Kasumi-1 (cell line): ENCODE measurements at places on chromosomes 5 and 9.

- peak; percentile 47 for DNase-seq
These were observed 202.7 kb upstream of the CDKN2B start for GRCh38 chr9:22211588-22212360.

DNA sequence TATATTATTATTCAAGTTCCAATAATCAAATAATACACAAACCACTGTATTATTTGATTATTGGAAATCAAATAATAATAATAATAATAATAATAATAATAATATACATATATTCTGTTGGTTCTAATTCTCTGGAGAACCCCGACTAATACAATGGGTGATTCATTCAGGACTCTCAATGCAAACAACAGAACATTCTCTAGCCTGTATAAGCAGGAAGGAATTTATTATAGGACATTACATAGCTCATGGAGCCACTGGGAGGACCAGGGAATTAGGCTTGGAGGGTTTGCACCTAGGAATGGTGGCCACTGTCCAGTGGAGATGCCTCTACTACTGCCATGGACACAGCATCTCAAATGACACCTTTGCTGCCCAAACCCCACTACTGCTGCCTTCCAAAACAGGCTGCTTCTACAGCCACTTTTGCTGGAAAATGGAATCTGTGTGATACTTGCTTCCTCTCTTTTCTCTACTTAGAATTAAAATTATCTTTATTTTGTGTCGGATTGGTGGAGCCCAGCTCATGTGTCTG lies 25.9 kb downstream of the PTGS1 start:
- no peak for DNase-seq

GRCh38 chr5:152514827-152515397 lies 109.8 kb upstream of the NMUR2 start:
- peak; percentile 44 for DNase-seq

GRCh38 chr9:69265891-69266290 lies 59.1 kb upstream of the ENTREP1 start:
- DNase-seq = no peak

GRCh38 chr5:44332285-44332971 lies 56.8 kb downstream of the FGF10 start:
- peak; percentile 66 for DNase-seq

DNA sequence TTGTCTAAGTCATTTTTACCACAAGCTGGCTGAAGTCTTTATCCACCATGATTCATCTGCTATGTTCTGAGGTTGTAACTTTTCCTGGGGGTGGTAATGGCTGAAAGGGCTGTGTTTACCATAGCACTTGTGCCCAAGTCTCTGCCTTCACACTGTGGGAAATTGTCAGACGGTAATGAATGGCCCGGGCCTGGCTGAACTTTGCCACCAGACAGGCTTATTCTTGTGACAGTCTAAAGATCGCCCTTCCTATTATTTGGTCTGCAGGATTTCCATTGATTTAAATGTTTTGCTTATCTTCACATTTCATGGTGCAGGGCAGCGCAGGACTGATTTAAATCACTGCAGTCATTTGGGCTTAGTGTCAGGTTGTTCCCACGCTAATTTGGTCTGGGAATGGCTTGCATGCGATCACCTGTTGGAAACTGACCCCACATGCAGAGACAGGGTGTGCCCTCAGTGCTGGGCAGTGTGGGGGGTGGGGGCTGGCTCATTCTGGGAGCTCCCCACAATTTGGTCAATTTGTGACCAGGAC lies 109.3 kb upstream of the ICE1 start:
- DNase-seq = no peak

DNA sequence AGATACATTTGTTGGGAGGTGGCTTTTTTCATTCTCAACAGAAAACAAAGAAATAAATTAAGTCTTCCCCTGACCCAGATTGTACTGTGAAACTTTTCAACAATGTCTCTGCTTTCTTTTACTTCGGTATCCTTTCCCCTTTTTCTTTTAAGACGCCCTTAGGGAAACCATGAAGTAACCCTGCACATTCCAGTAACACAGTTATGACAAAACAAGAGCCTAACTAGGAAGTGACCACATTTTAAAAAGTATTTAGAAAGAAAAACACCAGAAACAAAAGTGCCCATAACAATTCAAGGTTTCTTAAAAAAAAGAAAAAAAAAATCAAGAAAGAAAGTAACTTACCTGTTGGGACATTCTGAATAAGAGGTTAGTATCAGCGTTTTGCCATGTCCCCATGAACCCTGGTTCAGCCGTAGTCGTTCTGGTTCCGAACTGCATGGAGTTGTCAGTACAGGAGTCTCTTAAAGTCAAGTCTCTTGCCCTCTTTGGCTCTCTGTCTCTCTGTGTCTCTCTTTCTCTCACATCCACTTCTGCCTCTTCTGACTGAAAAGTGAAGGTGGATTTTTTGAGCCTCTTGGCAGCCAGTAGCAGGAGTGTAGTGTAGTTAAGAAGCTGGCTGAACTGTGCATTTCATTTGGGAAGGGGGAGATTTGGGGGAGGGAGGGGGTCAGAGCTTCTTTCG lies 142.9 kb downstream of the BNC2 start:
- no peak for DNase-seq

DNA sequence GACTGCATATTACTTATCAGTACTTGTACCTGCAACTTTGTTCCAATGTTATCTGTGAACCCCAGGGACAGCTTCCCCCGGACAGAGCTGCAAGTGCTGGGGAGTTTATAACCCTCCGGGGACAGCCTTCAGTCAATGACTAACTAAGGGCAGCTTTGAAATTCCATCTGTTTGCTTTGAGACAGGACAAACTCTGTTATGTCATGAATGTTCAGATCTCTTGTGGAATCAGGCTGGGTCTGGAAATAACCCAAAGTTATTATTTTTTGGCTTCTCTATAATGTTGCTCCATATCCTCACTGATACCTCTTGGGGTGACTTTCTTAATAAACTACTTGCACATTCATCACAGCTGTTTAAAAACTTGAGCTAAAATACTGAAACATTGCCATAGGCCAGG lies 617.5 kb upstream of the TLE4 start:
- DNase-seq = no peak

DNA sequence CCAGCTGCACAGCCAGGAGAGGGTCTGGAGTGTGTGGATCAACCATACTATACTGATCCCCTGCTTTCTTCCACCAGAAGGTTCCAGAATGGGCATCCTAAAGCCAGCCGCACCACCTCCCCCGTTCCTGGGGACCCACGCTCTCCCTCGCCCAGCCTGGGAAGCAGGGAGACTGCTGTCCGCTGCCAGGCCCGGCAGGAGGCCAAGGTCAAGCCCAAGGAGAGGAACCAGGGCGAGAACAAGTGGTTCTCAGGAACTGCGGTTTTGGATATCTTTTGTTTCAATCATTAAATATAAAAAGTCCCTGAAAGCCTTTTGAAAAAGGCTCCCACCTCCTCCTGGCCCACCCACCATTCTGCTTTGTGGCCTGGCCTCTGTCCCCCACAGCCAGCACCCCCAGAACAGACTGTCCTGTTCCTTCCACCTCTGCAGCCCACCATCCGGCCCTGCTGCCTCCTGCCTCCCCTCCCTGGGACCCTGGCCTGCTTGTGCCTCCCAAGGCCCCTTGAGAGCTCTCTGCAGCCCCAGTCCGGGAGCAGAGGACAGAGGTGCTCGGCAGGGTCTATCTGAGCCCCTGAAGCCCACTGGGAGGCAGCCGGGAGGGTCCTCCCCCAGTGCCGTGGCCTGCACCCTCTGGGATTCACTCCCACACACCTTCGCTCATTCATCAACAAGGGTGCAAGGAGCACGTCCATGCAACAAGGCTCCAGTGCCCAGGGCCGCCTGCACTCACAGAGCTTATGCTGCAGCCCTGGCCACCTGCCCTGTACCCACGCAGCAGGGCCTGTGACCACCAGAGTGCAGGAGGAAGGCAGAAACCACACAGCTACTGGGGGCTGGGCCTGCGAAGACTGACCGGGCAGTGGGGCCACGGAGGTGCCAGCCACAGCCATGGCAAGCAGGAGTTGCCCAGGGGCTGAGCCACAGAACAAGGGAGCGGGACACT lies 614 bp upstream of the LCN6 start:
- DNase-seq = no peak

DNA sequence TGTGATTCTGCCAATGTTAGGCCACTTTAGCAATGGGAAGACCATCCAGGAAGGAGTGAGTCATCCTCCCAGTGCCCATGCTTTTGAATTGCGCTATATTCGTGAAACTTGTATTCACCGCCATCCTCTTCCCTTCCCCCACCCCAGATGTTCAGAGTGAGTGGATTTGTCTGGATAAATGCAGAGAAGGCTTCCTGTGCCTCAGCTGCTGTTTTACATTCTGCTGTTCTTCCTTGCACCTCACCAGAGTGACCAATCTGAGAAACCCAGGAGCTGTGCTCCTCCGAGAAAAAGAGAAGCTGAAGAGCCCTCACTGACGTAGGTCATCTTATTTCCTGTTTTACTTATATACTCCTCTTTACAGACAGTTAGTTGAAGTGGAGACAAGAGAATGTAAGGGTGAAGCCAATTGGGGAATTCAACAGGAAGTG lies 24.6 kb upstream of the SVEP1 start:
- DNase-seq = peak; percentile 82

- DNase-seq = no peak
These were observed 100.2 kb downstream of the INSYN2B start for GRCh38 chr5:169880012-169880663.

DNA sequence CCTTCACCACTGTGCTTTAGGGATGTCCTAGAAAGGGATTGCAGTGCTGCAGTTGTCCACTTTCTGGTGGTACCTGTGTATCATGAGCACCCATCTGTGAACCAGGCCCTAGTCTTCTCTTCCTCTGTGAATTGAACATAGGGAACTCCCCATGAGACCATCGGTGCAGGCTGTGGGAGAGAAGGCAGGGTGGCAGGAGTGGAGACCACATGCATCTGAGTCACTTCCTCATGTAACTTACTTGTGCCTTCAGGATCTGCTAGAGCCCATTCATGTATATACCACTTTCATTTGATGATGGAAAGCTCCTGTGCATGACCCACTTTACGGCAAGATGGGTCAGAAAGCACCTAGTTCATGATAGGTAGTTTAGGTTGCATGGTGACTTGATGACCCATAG lies 478.1 kb upstream of the CDH9 start:
- DNase-seq = peak; percentile 47

DNA sequence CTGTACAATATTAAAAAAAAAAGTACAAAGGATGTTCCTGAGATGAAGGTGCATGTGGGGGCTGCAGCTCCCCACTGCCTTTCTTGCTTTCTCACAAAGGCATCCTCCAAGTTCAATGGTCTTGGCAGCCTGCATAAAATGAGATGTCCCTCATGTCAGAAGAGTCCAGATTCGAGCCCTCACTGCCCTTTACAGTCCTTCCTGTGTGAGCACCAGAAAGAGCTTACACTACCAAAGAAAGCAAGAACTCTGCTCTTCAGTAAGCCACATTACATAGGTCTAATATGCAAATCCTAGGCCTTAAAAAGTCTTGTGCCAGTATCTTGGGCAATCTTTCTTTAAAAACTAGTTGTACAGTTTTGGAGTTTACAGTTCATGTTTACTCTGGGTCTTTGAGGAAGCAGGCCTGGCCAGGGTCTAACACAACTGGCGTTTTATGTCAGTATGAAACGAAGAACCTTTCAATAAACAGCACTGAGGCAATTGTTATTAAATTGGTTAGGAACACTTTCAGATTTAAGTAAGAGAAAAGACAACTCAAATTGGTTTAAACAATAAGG lies 36.0 kb downstream of the CSF2 start:
- no peak for DNase-seq

DNA sequence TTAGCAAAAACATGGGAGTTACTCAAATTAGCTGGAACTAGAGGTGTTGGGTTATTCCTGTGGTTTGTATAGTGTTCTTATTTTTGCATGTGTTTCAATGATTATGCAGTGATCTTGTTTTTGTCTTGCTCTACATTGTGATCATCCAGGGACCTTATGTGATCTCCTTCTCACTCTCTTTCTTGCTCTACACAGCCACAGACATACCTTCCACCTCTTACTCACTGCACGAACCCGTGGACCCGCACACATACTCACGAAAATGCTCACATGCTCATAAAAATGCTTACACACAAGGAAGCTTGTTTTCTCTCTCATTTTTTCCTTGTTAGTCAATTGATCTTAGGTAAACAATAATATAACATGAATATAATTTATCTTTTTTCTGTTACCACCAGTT lies 187.1 kb downstream of the KDM4C start:
- DNase-seq = no peak

- peak; percentile 0 for DNase-seq
These were observed 177.6 kb upstream of the SMARCA2 start for GRCh38 chr9:1837453-1838084.

- no peak for DNase-seq
These were observed 11.7 kb downstream of the CDC14B start for GRCh38 chr9:96607971-96608370.

- DNase-seq = no peak
These were observed 124.2 kb upstream of the CCDC152 start for GRCh38 chr5:42632354-42632900.

DNA sequence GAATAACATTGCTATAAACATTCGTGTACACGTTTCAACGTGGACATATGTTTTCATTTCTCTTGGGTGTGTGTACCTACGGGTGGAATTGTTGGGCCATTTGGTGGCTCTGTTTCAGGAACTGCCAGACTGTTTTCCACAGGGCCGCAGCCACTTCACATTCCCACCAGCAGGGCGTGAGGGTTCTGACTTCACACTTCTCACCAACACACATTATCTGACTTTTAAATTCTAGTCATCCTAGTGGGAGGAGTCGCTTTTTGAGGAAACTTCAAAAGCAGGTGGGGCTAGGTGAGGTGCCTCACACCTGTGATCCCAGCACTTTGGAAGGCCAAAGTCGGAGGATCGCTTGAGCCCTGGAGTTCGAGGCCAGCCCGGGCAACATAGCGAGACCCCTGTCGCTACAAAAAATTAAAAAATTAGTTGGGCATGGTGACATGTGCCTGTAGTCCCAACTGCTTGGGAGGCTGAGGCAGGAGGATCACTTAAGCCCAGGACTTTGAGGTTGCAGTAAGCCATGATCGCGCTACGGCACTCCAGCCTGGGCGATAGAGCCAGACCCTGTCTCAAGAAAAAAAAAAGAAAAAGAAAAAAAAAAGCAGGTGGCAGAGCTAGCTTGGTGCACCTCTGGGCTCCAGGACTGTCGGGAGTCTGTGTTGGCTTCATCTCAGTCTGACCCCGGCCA lies 28.5 kb downstream of the TSPAN17 start:
- peak; percentile 5 for DNase-seq

DNA sequence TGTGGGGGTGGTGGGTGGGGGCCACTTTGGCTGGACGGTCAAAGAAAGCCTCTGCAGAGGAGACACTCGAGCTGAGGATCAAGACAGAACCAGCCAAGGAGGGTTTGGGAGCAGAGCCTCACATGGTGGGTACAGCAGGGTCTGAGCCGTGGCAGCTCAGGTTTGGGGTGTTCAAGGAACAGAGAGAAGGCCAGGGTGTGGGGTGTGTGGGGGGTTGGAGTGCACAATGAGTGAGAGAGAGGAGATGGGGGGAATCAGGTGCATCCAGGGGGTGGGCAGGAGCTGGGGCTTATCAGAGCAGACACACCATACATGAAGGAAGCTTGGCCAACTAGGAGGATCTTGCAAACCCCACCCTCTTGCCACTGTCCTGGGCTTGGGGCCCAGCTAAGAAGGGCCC lies 140.0 kb downstream of the NSG2 start:
- DNase-seq = no peak
